ENCODE measurements at places on chromosomes 16 and 17.

DNA sequence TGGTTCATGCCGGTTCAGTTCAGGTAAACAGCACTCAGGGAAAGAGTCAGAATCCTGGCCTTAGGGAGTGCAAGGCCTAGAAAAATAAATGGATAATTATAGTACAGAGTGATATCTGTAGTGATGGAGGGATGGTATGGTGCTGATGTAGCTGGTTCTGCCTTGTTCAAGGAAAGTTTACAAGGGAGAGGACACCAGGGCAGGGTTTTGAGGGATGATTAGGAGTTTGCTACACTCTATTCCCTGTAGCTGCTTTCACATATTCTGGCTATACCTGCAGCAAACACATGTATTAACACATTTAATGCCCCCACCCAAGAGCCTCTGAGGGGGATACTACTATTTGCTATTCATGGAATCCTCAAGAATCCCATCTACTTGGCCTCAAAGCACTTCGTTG, 1.7 kb upstream of the NOS2 start:
- DNase-seq = no peak

GRCh38 chr17:68776451-68776850, 175.3 kb upstream of the FAM20A start:
- DNase-seq = no peak

- DNase-seq = no peak
Measured at GRCh38 chr17:61528171-61528570, 62.8 kb downstream of the NACA2 start.

DNA sequence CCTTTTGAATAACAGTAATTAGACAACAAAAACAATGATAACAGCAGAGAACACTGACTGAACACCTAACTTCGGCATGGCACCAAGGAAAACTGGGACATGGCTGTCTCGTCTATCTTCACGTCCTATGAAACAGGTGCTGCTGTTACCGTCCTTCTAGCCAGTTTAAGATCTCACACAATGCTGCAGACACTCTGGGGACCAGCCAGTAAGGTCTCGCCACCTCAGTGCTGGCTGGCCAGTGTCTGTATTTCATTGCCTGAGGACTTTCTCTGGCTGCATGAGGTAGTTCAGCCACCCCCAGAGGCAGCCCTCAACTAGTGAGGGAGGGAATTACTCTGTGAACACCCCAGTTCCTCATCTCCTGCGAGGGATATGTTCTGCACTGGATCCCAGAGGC, 57.6 kb downstream of the AMFR start:
- no peak for DNase-seq

- DNase-seq = no peak
Measured at GRCh38 chr16:29811170-29811895, 660 bp upstream of the PRRT2 start.

GRCh38 chr17:74785981-74786360, 9.8 kb upstream of the NAT9 start:
- DNase-seq = no peak

DNA sequence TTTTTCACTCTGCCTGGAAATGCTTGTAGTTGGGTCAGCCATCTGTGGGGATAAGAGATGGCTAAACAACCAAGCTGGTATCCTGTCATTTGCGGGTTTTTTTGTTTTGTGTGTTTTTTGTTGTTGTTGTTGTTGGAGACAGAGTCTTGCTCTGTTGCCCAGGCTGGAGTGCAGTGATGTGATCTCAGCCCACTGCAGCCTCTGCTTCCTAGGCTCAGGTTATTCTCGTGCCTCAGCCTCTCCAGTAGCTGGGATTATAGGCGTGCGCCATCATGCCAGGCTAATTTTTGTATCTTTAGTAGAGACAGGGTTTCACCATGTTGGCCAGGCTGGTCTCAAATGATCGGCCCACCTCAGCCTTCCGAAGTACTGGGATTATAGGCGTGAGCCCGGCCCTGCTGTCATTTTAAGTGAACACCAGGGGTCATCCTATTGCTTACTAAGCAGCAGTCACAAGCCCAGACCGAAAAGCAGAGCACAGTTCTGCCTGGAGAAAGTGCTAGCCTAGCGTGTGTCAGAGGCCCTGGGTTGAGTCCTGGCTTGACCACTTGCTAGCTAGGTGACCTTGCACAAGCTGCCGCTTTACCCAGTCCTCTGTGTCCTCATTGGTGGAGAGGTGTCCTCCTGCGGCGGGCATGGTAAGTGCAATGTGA, 4.6 kb downstream of the SMCR8 start:
- DNase-seq = no peak

DNA sequence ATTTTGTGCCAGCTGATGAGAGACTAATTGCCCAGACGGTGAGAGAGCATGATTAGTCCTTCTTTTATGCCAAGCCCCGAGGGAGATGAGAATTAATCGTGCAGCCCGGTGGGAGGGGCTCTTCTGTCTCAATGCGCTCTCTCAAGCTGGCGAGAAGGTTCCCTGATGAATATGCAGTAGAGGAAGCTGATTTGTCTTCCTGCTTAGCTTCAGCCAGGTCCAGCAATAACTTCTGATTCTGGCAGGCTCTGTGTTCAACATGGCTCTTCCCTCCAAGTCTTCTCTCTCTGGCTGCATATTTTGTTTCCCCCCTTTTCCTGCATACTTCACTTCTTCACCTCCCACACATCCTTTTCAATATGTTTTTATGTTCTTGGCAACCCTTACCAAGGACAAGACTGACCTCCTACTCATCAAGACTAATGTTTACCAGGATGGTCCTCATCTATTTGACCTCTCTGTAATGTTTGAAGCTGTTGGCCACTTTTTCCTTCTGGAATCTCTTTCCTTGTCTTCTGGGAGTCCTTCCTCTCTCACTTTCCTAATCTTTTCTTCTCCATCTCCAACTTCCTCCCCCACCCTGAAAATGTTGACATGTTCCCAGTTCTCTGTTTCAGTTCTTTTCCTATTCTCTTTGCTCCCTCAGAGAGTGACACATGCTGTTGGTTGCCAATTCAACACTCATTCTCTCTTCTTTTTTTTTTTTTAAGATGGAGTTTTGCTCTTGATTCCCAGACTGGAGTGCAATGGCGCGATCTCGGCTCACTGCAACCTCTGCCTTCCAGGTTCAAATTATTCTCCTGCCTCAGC, 33.1 kb downstream of the ARL4D start:
- no peak for DNase-seq

DNA sequence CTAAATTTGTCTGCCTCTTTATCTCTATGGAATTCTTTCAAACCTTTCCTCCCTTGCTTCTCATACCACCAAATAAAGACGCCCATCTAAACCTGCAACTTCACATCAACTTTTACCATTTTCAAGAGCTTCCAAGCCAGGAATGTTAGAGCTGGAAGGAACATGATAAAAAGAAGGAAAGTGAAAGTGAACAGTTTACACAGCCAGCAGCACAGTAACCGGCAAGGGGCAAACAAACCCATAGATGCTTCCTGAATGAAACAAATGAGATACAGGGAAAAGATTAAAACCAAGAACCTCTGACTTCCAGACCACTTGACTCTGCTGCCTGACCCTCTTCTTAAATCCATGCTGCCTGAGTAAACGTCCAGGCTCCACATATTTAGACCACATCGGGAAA, 231.1 kb upstream of the CA10 start:
- no peak for DNase-seq

DNA sequence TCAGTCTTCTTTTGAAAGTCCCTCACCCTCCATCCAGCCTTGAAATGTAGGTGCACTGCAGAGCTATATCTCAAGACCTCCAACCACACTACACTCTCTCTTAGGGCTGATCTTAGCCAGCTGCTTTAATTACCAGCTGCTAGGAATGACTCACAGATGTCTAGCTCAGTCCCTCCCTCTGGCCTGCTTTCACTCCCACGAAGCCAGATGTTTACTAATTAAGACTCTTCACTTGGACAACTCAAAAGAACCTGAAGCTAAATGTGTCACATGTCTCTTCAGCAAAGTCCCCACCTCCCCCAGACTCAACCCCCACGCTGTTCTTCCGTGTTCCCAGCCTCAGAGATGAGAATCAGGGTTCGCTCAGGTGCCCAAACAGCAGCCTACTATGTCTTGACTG, 2.6 kb downstream of the GTF3C1 start:
- DNase-seq = no peak

GRCh38 chr16:11857161-11857560, 5.8 kb upstream of the RSL1D1 start:
- DNase-seq = no peak

DNA sequence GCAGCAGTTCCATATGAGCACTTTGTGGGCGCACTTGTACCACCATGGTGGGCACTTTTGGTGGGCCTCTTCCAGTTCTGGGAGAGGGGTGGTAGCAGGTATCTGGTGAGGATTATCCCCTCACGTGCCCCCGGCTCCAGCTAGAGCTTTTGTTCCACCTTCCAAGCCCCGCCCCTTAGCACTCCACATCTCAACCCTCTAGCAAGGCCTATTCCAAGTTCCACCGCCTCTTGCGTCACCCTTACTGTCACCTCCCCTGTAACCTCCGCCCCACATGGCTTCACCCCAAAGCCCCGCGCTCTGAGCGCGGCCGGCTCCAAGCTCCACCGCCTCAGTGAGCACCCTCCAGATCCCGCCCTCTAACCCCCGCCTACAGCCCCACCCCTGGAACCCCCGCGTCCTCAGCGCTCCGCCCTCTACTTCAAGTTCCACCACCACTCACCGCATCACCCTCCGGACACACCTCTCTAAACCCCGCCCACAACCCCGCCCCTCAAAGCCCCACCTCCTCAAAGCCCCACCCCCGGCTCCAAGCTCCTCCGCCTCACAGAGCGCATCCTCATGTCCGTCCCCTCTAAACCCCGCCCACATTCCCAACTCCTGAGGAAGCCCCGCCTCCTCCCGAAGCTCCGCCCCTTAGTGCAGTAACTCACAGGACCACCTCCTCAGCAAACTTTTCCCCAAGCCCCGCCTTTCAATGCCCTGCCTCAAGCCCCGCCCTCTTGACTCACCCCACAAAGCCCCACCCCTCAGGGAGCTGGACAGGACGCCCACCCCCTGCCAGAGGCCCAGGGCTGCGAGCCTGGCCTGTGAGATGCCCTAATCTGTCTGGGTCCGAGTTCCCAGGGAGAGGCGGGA, 11.1 kb downstream of the SCN4A start:
- peak; percentile 25 for DNase-seq

GRCh38 chr17:8004899-8005298, 2.5 kb downstream of the GUCY2D start:
- DNase-seq = no peak

GRCh38 chr16:503150-504071, 24.1 kb upstream of the CAPN15 start:
- DNase-seq = no peak

GRCh38 chr16:31701734-31702133, 171.9 kb upstream of the ZNF267 start:
- DNase-seq = no peak

GRCh38 chr16:84725481-84726078, 25.8 kb downstream of the USP10 start:
- DNase-seq = no peak

- no peak for DNase-seq
Measured at GRCh38 chr17:526425-526824, 173.8 kb upstream of the RPH3AL start.

- no peak for DNase-seq
Measured at GRCh38 chr17:74114881-74115470, 88.5 kb upstream of the RPL38 start.
